ENCODE measurements at places on chromosomes 12 and 14. TPM values are rescaled to one million over a fixed set of nuclear protein-coding genes. Genes with fewer than 3 reads are reported as not detected.
A peak's percentile ranks its signal among the peaks of the same experiment; 100 is the strongest.

GRCh38 chr12:32395026-32395425, 4.3 kb upstream of the FGD4 start:
- H3K27me3 ChIP-seq, result peaks cover 14% of the 10 kb centered on the region
- H3K27ac ChIP-seq, result no peak overlapping the region
- H3K36me3 ChIP-seq, result no peaks in the 10 kb centered on the region
- H3K4me1 ChIP-seq, result peaks cover 5% of the 10 kb centered on the region
- no peak for DNase-seq

Gene KLRC1
- 0.12 TPM for total RNA-seq

DNA sequence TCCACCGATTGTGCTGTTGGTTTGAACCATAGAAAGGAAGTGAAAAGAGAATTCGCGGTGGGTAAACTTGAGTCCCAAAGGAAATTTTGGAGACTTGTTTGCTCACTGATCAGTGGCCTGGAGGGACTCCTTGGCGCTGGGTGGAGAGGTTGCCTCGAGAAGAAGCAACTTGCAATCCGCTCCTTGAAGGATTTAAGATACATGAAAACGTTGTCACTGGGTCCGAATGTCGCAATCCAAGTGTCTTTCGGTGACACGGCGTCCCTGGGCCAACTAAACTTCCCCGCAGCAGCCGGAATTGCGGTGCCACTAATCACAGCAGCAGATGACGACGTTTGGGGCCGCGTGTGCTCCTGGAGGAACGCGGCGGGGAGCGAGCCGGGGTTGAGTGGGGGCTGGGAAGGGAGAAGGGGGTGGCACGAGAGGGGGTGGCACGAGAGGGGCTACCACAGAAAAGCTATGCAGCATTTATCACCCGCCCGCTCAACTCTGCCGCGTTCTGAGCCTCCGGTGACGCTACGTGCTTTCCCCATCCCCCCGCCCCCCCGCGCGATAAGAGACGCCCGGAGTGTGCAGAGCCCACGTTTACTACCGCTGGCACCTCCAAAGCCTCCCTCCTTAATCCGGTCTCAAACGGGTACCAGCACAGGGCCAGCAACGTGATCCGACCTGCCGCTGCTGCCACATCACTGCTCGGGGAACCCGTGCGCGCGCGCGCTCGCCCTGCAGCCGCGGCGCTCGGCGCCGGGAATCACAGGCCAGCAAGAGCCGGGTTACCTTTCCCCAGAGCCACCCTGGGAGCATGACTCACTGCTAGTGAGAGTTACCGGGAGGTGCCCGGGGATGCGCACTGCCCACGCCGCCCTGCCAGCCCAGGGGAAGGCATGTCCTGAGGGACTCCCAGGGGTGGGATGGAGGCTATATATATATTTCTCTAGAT, 833 bp upstream of the BHLHE41 start:
- DNase-seq, result no peak
- peaks cover 80% of the 10 kb centered on the region for H3K27me3 ChIP-seq
- H3K27ac ChIP-seq, result peak overlapping the region; percentile 61
- peaks cover 36% of the 10 kb centered on the region for H3K4me1 ChIP-seq

DNA sequence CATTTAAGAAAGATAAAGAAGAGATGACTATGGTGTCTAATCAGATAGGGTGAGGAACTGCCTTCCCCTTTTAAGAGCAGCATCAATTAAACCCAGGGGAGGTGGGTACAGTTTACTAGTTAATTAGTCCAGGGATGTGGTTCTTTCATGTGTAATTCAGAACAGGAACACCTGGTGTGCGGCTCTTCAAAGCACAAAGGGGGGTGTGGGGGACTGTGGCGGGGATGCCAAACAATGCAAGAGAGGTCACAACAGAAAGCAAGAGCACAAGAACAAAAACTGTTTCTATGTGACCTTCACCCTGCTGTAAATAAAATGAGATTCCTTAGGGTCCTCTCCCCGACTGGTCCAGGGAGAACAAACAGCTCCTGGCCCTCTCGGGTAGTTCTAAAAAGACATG, 183.9 kb upstream of the SOX5 start:
- no peaks in the 10 kb centered on the region for H3K4me1 ChIP-seq
- no peaks in the 10 kb centered on the region for H3K36me3 ChIP-seq
- no peak for DNase-seq
- no peak overlapping the region for H3K4me3 ChIP-seq
- peaks cover 2% of the 10 kb centered on the region for H3K27me3 ChIP-seq

Gene PLEKHG7
- not detected for total RNA-seq

GRCh38 chr14:80387563-80387981, 176.3 kb upstream of the DIO2 start:
- no peak overlapping the region for H3K27ac ChIP-seq
- no peaks in the 10 kb centered on the region for H3K4me1 ChIP-seq
- no peaks in the 10 kb centered on the region for H3K27me3 ChIP-seq
- H3K4me3 ChIP-seq, result no peak overlapping the region

Gene TAS2R31
- total RNA-seq, result 4.5 TPM

DNA sequence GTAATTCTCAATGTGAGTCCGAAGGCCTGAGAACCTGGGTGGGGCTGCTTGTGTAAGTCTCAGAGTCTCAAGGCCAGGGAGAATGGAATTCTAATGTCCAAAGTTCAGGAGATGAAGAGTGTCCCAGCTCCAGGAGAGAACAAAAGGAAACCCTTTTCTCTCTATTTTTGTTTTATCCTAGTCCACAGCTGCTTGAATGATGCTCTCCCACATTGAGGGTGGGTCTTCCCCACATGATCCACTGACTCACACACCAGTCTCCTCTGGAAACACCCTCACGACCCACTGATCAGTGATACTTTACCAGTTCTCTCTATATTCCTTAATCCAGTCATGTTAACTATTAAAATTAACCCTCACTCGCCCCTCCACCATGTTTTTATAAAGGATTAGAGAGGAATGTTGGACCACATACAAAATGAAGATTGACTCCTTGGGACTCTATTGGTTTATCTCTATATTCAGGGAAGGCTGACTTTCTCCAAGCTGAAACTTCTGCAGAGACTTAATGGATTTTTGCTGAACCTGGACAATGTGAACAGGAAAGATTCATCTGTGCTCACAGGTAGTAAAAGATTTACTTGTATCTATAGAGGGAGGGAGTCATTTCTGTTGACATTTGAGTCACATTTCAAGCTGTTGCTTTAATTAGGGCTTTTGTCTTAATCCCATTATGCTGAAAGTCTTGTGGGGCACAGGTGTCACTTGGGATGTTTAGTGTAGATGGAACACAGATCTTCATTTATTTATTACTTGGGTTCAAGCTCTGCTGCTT, 1061.0 kb upstream of the TMEM132C start:
- H3K4me1 ChIP-seq, result no peaks in the 10 kb centered on the region
- H3K27ac ChIP-seq, result no peak overlapping the region
- no peaks in the 10 kb centered on the region for H3K27me3 ChIP-seq
- H3K36me3 ChIP-seq, result no peaks in the 10 kb centered on the region

DNA sequence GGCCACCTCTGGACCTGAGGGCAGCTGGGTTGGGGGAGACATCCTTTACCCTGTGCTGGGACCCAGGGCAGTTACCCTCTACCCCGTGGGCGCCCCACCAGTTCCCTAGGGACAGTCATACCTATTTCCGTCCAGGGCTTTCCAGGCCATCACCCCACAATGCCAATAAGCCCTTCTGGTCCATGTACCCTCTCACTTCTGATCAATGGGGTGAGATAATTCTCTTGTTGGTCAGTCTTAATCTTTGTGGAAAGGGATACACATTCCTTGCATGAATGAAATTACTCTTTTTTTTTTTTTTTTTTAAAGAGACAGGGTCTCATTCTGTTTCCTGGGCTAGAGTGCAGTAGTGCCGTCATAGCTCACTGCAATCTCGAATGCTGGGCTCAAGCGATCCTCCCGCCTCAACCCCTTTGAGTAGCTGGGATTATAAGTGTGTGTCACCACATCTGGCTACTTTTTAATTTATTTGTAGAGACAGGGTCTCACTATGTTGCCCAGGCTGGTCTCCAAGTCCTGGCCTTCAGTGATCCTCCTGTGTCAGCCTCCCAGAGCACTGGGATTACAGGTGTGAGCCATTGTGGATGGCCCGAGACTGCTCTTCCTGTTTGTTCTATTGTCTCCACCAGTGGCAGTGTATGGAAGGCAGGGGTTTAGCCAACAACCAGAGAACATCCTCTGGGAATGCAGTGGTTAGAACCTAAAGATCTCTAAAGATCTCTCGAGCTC, 46.3 kb upstream of the STON2 start:
- H3K4me3 ChIP-seq, result no peak overlapping the region
- H3K4me1 ChIP-seq, result no peaks in the 10 kb centered on the region
- H3K36me3 ChIP-seq, result no peaks in the 10 kb centered on the region
- H3K27me3 ChIP-seq, result peaks cover 27% of the 10 kb centered on the region
- no peak overlapping the region for H3K27ac ChIP-seq

Gene RTL1
- total RNA-seq, result not detected

Gene KRT2
- not detected for total RNA-seq

- no peak overlapping the region for H3K27ac ChIP-seq
- no peak for DNase-seq
- no peaks in the 10 kb centered on the region for H3K27me3 ChIP-seq
- H3K4me3 ChIP-seq, result no peak overlapping the region
- no peaks in the 10 kb centered on the region for H3K4me1 ChIP-seq
Observed at GRCh38 chr12:117380083-117380482, 18.7 kb upstream of the NOS1 start.

Gene SCN8A
- 0.26 TPM for total RNA-seq

All from activated T-helper 1 cell treated with anti-CD3 and anti-CD28 coated beads, Interleukin-12 subunit alpha, Interleukin-12 subunit beta, Interleukin-2, Interleukin-4 antibody, amounts not matched to agents 30 ng/mL and 10 ng/mL and 1 ng/mL, durations not matched to agents 14 hours and 24 hours and 36 hours (primary cell).